CD14-positive monocyte (primary cell): ENCODE measurements at places on chromosomes 11 and 22.

DNA sequence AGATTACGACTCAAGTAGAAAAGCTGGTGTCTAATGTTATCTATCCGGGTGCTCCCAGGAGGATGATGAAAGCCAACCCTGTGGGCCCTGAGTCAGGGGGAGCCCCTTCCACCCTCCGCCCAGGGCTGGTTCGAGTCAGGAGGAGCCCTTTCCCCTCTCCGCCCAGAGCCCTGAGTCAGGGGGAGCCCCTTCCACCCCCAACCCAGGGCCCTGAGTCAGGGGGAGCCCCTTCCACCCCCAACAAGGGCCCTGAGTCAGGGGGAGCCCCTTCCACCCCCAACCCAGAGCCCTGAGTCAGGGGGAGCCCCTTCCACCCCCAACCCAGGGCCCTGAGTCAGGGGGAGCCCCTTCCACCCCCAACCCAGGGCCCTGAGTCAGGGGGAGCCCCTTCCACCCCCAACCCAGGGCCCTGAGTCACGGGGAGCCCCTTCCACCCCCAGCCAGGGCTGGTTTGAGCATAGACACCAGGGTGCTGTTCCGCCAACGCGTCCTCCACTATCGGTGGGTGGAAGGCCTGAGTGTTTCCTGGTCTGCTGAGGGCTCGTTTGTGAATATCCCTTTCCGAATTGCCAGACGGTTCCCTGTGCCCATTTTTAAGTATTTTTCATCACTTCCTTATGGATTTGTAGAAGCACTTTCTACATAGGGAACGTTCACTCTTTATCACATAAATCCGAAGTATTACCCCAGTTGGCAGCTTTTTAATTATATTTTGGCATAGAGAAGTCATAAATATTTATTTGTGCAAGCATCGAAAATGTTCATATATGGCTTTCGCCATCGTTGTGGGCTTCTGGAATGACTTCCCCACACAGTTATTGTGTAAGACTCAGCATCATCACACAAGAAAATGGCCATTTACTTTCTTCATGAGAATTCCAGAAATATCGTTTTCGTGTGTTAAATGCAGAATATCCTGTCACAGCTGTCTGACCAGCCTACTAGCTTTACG lies 380.6 kb downstream of the BRD1 start:
- DNase-seq, result no peak

- DNase-seq, result no peak
These were observed 5.3 kb downstream of the SLN start for GRCh38 chr11:107706531-107706930.

DNA sequence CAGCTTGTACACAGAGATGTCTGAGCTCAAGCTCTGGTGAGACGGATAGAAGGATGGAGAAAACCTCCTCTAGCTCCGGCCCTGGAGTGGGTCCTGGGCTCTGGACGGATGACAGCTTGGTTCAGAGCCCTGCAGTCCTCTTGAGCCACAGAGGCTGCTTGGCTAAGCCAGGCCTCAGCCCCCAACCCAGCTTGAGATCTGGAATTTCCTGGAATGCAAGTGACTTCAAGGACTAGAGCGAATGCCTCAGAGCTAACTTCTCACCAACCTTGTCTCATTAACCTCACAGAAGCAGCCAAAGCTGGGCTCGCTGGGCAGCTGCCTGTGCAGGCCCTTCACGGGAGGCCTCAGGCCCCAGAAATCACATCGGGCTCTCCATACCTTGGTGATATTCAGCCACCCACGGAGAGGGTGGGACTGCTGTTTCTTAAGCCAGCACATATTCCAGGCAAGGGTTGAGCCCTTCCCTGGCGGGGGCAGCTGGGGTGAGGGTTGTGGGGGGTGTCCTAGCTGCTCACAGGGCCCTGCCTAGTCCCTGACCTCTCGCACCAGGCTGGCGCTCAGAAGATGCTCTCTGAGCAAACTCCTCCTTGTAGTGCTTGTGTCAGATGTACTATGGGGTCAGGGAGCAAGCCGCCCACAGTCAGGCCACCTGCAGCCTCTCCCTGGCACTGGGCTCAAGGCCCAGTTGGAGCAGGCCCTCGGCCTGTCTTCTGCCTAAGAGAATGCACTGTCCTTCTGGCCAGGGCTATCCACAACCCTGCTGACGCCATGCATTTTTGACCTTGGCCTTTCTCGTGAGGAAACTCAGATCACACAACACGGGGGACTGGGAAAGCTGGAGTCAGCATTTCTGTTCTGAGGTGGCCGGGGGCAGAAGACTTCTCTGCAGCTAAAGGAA lies 73.6 kb upstream of the TTLL12 start:
- DNase-seq, result no peak

- DNase-seq, result no peak
These were observed 65.5 kb upstream of the THY1 start for GRCh38 chr11:119488256-119488995.

- DNase-seq, result peak; percentile 71
These were observed at the start of gene SWAP70 for GRCh38 chr11:9663699-9664275. SWAP70 (plus strand) TSS chr11:9664077; CDS start chr11:9664180, 103 bp downstream.

DNA sequence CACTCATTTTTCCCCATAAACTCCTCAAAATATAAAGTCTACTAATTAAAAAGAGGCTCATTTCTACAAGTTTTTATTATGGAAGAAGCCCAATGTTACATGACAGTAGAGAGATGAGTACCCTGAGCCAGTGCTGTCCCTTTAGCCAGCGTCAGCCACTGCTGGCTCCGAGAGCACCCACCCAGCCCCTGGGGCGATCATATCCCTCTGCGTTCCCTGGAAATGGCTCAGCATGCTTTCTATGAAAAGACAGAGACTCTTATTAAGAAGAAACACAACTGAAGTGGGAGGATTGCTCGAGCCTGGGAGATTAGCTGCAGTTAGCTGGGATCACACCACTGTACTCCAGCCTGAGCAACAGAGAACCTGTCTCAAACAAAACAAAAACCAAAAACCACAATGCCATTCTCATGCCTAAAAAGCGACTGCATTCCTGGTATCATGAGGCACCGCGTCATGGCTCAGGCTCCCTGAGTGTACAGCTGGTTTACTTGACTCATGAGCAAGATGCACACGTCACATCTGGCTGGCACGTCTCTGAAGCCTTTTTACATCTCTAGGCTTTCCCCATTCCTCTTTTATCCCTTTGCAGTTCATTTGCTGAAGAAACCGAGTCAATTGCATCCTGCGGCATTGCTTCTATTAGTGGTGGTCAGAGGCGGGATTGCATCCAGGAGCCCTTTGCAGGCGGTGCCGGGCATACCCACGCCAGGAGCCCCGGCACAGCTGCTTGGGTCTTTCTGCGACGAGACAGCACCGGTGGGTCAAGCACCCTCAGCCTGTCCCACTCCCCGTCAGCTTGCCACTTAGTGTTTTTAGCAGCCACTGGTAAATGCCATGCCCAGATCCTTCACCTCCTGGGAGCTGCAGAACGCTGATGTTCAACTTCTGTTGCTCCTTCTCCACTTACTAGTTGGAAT lies 119.9 kb downstream of the CTTN start:
- DNase-seq, result no peak

GRCh38 chr22:46611189-46611588 lies 9.0 kb upstream of the GRAMD4 start:
- DNase-seq, result no peak

DNA sequence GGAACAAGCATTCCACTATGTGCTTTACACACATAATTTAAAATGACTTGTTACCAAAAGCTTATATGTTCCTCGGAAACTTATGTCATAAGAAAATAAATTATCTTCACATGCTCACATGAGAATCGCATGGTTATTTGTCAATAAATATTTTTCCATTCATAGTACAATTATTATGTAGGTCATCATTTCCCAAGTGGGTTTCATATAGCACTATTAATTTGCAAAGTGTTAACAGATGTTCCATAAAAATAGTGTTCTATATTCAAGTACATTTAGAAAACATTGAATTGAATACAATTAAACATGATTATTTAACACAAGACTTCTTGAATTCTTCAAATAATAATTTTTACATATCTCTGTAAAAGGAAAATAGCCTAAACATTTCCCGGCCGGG lies 23.9 kb downstream of the LRRC4C start:
- no peak for DNase-seq

DNA sequence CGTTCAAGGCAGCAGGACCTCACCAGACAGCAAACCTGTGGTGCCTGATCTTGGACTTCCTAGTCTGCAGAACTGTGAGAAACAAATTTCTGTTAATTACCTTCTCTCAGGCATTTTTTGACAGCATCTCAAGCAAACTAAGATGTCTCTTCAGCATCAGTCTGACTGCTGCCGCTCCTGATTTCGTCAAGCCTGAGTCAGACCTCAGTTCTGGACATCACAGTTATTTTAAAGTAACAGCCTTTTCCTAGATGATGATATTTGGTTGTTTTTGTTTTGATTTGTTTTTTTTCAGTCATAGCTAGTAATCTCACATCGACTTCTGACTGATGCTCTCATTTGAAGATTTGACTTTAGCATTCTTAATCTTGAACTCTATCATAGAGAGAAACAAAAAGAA lies 71.9 kb downstream of the BLID start:
- no peak for DNase-seq

DNA sequence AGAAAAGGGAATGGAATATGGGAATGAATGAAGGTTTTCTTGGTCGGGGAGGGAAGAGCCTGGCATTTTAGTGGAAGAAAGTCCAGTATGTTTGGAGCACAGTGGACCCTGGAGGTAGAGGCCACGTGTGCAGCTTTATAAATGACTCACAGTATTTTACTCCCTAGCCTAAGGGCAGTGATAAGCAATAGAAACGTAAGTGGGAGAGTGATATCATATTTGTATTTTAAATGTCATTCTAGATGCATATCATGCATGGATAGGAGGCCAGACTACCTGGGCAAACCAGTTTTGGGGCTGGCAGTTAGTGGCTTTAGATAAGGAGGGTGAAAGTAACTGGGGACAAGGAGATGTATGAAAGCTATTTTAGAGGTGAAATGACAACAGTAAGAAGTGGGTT lies 174.1 kb downstream of the ARHGAP42 start:
- DNase-seq, result no peak

- no peak for DNase-seq
These were observed 7.3 kb upstream of the TEAD1 start for GRCh38 chr11:12666915-12667314.

DNA sequence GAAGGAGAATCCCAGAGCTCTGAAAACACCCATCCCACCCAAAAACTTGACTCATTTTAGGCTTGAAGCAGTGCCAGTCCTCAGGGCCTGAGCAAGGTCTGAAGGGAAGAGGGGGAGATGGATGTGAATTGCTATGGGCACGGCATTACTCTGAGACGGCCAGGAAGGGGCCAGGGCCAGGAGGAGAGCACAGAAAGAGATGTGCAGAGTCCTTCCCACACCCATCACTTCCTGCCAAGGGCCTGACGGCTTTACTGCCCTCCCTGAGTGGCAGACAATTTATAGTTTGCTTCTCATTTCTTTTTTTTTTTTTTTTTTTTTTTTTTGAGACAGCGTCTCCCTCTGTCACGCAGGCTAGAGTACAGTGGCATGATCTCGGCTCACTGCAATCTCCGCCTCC lies 22.5 kb downstream of the TAB1 start:
- DNase-seq, result no peak

DNA sequence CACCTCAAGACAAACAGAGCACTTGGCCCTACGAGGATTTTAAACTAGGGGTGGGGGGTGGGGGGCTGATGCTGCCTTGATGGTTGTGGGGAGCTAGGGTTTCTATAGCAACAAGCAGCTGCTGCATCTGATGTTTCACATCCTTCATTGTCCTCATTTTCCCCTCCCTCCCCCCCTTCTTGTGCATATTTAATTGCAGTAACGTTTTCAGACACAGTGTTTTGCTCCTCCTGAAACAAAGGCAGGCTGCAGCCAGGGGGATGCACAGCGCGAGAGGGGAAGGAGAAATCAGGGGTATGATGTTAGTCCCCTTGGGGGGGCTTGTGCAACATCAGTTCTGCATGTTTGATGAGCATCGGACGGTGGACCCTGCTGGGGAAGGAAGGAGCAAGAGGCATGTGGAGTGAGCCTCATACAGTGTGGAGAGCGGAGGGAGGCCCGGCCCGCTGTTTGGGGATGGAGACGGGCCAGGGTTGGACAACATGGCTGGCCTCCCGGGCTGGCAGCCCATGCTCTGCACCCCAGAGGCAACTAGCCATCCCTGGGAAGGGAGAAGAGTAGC lies 208.3 kb downstream of the CEP164 start:
- DNase-seq, result no peak

- DNase-seq, result no peak
These were observed 212.6 kb downstream of the DBX1 start for GRCh38 chr11:19947537-19948114.

DNA sequence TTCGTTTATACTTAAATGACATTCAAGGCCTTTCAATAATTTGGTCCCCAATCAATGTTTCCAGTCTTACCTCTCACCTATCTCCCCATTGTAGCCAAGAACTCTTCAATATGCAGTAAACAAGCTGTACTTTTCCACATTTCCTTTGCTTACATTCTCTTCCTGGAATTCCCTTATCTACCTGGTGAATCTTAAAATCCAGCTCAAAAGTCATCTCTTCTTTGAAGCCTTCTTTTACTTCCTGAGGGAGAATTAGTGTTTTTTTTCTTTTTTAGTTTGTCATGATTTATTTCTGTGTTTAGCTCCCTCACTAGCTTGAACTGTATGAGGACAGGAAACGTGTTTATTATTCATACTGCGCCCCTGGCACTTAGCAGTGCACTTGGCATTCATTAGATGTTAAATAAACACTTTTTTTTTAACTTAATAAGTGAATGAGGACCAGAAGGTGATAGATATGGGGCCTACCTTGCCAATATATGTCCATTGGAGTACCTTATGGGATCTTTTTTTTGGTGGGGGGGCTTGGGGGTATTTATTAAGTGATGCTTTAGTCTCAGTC lies 4.9 kb upstream of the PTS start:
- DNase-seq, result no peak

DNA sequence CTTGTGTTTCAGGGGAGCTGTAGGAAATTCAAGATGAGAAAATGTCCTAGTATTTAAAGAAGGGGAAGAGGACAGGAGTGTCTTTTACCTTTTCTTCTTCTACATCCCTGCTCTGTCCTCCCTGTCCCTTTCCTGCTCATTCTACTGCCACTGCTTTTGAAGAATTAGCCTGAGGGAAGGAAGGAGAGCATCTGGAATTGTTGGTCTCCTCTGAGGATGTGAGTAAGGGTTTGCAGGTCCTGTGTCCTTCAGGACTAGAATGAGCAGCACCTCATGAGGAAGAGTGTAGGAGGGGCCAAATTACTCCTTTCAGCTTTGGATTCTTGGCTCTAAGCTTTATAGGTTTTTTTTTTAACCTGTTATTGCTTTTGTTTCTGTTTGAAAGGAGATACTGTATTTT lies 24.2 kb downstream of the SNU13 start:
- no peak for DNase-seq

DNA sequence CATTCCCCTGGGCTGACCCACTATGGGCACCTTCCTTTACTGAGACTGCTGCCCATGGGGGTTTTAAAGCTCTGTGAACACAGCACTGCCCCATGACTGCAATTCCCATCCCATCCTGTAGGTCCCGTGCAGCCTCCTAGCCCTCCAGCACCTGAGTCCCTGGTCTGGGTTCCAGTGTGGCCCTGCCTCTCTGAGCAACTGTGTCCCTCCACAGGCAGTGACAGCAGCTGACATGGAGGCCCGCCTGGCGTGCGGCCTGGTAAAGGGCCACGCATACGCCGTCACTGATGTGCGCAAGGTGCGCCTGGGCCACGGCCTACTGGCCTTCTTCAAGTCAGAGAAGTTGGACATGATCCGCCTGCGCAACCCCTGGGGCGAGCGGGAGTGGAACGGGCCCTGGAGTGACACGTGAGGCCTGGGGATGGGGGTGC lies 12.6 kb downstream of the OMP start:
- no peak for DNase-seq

- no peak for DNase-seq
These were observed 59.7 kb upstream of the RASSF10 start for GRCh38 chr11:12949453-12949852.
